Lower leg skin (tissue), 4 donors: ENCODE measurements at places on chromosomes 6 and 20.
A peak's percentile ranks its signal among the peaks of the same experiment; 100 is the strongest.

GRCh38 chr20:46984405-46984804 is 89.8 kb downstream of the EYA2 start:
- DNase-seq = no peak

DNA sequence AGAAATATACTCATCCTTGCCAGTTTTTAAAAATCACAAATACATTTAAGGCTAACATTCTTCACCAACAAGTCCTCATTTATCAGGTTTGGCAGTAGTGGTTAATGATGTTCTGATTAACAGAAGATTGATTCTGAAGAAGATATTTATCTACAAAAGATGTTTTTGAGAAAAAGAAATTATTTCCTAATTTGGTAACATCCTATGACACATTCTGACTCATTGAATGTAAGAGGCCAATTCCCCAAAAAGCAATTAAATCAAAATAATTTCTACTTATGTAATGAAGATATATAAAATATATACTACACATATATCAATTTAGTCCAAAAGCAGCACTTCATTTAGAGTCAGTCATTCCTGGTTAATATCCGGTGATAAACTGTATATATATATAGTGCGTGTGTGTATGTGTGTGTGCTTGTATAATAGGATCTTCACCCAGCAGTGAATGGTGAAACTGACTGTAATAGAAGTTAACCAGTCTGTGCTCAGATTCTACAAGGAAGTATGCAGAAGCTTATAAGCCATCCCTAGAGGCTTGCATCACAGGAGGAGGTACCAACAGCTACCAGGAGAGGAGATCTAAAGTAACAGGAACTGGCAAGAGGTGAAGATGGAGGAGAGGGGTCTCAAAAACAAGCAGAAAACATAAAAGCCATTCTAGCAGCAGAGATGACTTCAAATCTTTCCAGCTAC is 82.9 kb upstream of the MARCKS start:
- no peak for DNase-seq

GRCh38 chr6:158369241-158369640 is 57.0 kb downstream of the TULP4 start:
- no peak for DNase-seq

DNA sequence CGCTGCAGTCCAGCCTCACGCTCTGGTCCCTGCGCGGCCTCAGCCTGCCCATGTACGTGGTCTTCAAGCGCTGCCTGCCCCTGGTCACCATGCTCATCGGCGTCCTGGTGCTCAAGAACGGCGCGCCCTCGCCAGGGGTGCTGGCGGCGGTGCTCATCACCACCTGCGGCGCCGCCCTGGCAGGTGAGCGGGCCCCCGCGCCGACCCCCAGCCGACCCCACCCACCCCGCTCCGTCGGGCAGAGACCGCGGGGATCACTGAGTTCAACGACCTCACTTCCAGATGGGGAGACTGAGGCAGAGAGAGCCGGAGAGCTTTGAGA is 545 bp downstream of the SLC35D3 start:
- no peak for DNase-seq

DNA sequence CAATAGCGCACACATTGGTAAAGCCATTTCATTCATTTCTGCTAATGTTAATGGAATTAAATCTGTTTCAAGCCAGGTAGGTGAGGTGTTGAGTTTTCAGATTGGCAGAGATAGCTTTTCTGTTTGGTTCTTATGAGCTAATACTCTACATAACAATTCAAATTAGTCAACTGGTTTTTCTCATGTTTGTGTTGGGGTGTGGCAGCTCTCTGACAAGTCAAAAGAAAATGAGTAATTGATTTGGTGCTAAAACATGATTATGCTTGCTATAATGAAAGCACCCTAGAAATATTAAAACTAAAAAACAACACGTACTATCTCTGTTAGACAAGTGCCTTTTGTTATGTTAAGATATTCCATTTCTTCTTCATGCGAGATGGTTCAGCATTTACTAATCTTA is 13.6 kb downstream of the PPP1R14C start:
- DNase-seq = no peak

- DNase-seq = peak; percentile 50
Observed at GRCh38 chr20:23585808-23586734, 17.8 kb upstream of the CST9L start.

DNA sequence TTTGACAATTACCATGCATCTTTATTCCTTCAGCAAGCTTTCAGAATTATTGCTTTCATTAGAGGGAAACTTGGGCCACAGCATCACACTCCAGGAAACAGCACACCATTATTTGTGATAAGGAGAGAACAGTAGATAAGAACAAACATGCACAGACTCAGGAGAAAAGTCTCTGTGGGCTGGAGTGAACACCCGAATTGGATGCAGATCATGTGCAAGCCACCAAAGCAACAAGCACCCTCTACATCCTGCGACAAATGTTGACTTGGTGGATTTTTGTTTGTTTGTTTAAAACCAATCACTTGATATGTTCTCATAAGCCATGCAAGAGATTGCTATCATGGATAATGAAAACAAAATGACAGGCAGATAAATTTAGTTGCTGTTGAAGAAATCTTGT is 67.7 kb upstream of the ZFP64 start:
- DNase-seq = no peak
